NCI-H1436 treated with DMSO at 0.1 percent for 48 hours (cell line): ENCODE measurements at places on chromosomes 7 and 10.

GRCh38 chr10:102919246-102919959 is 1.3 kb downstream of the CNNM2 start:
- DNase-seq: no peak

GRCh38 chr7:7565018-7565680 is 1.5 kb upstream of the MIOS start:
- DNase-seq: no peak

DNA sequence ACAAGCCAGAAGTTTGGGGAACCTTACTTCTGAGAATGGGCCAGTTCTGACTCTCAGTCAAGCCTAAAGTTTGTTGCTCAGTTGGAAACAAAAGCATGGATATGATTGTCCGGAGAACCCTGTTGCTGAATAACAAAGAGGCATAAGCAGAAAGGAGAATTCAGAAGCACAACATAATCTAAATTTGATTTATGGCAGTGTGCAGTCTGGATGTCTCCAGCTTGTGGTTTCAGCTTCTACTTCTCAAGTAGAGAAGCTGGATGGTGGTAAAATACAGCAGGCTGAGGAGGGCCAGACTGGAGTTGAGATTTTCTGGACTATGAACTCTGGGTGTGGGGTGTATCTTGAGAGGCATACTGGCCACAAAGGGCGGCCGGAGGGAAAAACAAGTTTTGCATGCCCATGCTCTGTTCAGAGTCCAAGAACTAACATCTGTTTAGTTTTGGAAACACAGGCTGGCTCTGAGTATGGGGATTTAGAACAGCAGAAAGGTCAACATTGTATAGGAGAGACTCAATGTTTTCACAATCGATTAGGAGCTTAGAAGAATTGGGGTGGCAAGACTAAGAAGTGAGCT is 592.9 kb downstream of the CNTNAP2 start:
- DNase-seq: no peak

GRCh38 chr7:18320422-18320821 is 175.1 kb upstream of the HDAC9 start:
- DNase-seq: no peak

GRCh38 chr7:79934727-79935126 is 199.9 kb upstream of the GNAI1 start:
- DNase-seq: no peak

- DNase-seq: no peak
Measured at GRCh38 chr7:99371376-99371920, 3.1 kb upstream of the ARPC1B start.

DNA sequence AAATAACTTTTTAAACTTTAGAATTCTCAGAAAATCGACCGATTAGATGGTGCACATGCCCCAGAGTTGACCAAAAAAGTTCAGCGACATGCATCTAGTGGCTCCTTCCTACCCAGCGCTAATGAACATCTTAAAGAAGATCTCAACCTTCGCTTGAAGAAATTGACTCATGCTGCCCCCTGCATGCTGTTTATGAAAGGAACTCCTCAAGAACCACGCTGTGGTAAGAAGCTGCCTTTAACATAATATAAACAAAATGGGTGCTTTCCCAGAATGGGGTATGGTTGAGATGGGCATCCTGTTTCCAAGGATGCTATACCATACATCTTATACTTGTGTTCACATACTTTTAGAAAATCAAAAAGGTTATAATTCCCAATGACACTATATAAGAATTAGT is 24.6 kb downstream of the GLRX3 start:
- DNase-seq: no peak

- DNase-seq: no peak
Measured at GRCh38 chr7:5001003-5001402, 42.0 kb upstream of the MMD2 start.

GRCh38 chr7:99132595-99133321 is 11.2 kb downstream of the SMURF1 start:
- DNase-seq: no peak

GRCh38 chr10:30662814-30663213 is 33.3 kb upstream of the LYZL2 start:
- no peak for DNase-seq

DNA sequence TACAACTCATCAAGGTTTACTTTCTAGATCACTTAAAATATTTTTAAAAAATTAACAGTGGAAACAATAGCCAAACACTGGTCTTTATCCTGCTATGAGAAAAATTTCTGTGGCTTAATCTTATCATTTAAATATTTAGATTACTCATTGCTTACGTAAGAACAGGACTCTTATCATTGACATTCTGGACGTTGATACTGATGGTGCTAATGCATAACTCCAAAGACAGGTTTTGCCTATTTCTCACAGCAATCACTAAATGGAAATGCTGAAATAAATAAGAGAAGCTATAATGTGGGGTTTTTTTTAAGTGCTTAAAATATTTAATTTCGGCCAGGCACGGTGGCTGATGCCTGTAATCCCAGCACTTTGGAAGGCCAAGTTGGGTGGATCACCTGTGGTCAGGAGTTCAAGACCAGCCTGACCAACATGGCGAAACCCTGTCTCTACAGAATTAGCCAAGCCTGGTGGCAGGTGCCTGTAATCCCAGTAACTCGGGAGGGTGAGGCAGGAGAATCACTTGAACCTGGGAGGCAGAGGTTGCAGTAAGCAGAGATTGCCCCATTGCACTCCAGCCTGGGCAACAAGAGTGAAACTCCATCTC is 195.0 kb downstream of the HGF start:
- no peak for DNase-seq

DNA sequence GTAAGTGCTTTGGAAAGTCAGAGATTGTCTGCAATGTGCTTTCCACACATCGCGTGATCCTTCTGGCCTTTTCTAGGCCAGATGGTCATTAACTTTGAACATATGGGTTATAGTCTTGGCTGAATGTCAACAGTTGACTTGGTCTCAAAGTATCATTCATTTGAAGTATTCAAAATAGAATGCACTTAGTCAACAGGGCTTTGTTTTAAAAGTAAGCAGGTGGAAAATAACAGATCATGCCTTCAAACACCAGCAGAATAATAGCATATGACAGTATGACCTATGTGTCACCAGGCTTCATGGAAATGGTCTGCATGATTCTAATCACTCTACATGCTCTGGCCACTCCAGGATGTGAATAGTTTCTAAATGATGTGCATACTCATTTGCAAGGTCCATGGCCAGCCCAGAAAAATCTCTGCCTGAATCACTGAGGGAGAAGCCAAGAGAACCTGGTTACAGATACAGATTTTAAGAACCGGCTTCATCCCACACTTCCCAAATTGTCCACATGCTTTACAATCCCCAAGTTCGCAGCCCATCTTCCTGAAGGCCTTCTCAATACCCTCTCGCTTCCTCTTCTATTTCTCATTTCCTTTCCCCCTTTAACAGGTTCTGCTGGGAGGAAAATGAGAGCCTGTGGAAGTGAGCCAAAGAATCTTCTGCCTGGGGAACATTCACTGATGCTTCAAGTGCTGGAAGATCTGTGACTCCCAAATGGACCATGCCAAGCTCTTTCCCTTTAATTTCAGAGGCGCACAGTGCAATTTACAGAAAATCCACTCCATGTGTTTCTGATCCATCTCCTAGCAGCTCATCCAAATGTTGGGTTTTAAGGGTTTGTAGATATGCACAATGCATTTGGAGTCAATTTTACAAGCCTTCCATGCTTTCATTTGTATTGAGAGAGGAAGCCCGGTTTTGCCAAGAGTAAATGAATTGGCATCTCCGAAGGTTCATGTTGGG is 122.8 kb upstream of the GDF10 start:
- DNase-seq: no peak

- no peak for DNase-seq
Measured at GRCh38 chr10:124995605-124996004, 53.7 kb downstream of the ZRANB1 start.

DNA sequence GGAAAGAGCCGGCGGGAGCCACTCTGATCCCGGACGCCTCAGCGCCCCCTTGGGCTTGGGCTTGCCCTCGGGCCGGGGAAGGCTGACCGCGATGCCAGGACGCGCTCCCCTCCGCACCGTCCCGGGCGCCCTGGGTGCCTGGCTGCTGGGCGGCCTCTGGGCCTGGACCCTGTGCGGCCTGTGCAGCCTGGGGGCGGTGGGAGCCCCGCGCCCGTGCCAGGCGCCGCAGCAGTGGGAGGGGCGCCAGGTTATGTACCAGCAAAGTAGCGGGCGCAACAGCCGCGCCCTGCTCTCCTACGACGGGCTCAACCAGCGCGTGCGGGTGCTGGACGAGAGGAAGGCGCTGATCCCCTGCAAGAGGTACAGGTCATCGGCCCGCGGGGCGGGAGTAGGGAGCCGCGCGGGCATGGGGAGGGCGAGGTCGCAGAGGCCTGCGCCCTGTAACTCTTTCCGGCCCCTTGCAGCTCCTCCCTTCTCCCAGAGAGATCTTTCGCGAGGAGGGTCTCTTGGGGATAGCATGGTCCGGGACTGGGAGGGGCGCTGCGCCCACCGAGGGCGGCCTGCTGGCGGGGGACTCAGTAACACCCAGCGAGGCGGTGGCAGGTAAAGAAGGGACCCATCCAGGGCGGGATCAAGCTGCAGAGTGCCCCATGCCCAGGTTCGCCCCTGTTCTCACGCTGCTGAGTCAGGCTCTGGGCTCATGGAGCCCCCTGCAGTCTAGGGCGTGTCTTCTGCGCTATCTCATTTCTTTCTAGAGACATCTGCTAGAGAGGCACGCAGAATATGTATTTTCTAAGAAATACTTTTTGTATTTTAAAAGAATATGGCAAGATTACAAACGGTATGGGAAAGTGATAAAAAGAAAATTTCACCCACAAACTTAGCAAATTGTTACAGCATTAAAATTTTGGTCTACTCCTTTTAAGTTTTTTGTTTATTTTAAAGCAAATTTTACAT is 687 bp downstream of the EPDR1 start:
- DNase-seq: no peak

DNA sequence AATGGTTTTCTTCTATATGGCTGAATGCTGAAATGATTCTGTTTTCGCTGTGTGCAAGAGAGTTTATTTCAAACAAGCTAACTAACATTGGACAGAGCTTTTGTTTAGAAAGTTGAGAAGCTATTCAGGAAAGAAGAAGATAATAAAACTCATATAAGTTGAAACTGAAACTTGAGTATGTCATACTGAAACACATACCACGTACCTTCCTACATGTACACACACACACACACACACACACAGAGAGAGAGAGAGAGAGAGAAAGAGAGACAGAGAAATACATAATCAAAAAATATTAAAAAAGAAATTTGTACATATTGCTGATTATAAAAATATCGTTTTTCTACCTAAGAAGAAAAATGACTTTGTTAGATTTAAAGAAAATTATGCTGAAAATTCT is 561.9 kb upstream of the KCND2 start:
- no peak for DNase-seq

DNA sequence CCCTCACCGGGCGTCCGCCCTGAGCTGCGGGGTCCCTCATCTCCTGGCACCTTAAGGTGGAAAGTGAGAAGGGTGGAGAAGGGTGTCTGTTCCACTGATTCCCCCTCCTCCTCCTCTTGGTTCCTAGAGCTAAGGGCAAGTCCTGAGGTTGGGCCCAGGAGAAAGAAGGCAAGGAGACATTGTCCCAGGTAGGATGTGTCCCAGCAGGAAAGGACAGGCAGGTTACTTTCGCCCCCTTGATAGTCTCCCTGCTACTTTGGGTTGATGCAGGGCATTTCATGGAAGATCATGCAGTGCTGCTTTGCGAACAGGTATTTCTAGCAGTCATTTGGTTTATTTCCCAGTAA is 582 bp downstream of the STEAP2 start:
- no peak for DNase-seq

- DNase-seq: no peak
Measured at GRCh38 chr10:80496555-80497172, 41.0 kb upstream of the SH2D4B start.

DNA sequence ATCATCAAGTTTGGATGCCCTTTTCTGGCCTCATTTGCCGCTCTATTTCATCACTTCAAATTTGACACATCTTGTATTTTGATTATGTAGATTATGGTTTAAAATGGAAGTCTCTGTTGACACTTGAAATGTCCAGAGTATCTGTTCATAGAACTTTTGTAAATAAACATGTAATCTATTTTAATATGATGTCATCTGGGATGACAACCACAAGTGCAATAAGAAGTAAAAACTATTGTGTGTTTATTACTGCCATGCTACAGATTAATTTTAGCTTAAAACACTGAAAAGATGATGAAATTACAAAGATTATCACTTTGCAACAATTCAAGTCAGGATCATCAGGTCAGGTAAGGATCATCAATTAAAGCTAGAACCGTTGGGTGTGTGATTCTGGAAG is 30.0 kb downstream of the CYP2C8 start:
- no peak for DNase-seq

GRCh38 chr10:132645247-132645530 is 107.6 kb downstream of the INPP5A start:
- DNase-seq: no peak

DNA sequence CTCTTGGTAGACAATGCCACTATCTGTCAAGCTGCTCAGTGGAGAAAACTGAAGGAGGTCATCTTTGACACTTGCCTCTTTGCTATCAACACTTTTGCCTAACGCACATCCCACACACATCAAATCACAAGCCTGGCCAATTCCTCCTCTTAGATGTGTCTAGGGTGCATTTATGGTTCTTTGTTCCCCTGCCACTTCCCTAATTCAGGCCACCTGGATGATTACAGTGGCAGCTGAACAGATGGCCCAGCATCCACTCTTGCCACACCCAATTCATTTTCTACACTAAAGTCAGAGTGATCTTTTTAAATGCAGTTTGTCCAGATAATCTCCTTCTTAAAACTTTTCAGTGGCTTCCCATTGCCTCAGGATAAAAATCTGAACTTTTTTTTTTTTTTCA is 58.6 kb downstream of the LAMB4 start:
- peak; percentile 36 for DNase-seq

DNA sequence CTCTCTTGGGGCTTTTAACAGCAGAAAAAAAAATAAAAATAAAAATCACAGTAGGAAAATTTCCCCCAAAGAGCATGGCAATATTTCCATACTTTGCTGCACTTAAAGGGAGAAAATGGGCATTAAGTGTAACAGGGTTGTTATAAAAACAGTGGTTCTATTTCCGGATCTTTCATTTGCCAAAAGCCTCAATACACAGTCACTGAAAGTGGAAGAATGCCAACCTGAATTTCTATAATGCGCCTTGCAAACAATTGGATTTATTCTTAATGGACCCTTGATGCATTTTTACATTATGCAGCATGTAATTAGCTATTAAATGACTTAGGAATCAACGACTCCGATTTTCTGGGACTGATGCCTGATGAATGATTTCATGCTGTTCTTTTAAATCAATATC is 127.6 kb upstream of the NANOS1 start:
- DNase-seq: no peak
